ENCODE measurements at places on chromosomes 3 and 15.

DNA sequence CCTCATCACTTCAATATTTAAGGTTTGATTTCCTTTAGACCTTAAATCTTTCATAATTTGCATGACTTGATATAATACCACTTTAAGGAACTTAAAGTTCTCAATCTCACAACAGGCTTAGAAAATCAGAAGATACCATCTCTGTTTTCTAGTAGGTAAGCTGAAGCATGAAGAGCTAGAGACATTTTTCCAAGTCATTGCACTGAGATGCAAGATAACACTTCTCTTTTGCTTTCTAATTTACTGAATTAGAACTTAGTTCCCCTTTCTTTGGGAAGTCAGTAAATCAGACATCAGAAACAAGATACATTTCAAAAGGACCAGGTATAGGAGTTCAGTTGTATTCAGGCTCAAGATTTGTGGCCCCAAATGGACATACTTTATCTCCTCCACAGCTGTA lies 79.7 kb downstream of the DZIP3 start:
- DNase-seq, result no peak

DNA sequence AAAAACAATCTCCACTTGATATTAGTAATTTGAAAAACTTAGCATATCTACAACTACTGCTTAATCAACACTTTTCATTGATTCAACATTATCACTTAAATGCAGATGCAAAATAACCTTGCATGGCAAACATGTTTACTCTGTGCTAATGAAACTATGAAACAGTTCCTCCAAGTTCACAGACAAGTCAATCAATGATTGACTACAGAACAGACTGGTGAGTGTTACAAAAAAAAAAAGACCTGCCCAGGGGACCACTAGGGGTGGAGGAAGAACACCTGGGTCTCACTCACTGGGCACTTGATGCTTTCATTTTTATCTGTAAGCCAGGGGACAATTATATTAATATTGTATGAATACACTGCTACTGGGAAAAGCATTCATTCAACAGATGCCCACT lies 4.3 kb upstream of the NR2C2 start:
- DNase-seq, result no peak

- DNase-seq, result no peak
Measured at GRCh38 chr3:109643590-109643989, 306.2 kb upstream of the DPPA4 start.

- DNase-seq, result no peak
Measured at GRCh38 chr15:93360318-93360717, 271.3 kb upstream of the RGMA start.

- DNase-seq, result no peak
Measured at GRCh38 chr15:31260646-31261265, 65.9 kb upstream of the KLF13 start.

DNA sequence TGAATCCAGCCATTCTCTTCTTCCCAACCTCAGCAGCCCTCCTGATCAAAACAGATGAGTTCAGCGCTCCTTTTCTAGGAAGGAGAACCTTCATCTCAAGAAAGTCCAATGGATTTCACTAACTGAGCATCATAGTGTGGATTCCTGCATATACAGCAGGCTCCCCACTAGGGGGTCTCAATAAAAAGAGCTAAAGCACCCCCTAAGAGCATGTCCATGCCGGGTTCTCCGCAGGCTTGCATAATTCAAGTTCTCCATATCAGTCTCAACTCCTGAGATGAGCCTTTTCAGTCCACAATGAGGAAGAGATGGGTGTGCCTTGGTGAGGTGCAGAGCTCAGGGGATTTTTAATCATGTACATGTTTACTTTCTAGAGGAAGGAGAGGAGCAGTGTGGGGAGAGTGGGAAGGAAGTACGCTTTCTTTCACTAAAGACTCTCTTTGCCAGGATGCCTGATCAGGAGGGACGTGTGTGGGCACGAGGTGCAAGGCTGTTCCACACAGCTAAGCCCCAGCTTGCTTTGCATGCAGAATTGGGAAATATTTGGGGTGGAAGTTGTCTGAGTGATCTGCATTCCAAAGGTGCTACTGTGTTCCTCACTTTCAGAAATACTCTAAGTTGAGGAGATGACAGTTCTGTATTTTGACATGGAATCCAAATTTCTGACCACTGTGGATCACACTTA lies 563.5 kb downstream of the OCA2 start:
- DNase-seq, result no peak

- no peak for DNase-seq
Measured at GRCh38 chr15:35624881-35625280, 78.9 kb upstream of the DPH6 start.

DNA sequence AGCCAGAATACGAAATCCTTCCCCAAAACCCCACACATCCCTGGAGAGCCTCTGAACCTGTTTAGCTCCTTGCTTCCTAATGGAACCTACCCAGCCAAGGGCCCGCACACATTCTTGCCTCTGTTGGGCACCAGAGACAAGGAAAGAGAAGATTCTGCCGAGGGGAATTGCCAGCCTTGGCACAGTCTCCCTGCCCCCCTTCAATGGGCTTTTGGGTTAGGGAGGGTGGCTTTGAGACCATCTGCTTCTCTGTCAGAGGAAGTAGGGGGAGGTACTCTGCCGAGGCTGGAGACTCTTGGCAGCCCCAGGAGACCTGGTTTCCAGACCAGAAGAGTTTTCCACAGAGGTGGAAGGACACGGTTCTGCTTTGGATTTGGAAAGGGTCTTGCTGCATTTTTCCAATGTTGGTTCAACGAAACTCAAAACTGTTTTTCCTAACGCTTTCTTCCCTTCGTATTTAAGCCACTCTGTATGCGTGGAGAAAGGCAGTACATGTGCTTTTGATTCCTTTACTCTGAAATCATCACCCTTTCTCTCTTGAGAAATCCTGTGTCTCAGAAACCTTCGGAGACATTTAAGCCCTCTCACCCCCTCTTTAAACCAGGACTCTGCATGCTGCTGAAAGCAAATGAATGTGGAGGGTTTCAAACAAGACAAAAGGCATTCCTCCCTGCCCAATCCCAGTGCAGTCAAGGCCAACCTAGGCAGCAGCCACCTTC lies 78.8 kb upstream of the PRR23C start:
- peak; percentile 53 for DNase-seq

DNA sequence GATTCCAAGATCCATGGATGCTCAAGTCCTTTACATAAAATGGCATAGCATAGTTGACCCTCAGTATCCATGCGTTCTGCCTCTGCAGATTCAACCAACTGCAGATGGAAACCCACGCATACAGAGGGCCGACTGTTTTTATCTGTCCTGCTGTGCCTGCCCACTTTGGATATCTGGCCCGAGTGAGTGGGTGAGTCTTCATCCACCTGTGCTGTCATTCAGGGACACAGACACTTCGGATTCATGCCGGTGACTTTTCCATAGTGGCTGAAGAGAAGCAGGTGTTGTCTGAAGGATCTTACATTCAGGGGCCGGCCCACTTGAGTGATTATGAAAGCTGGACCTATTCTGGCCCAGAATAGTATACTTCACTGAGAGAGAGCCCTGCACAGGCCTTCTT lies 85.1 kb downstream of the RYR3 start:
- DNase-seq, result no peak

GRCh38 chr15:68277131-68277602 lies 378 bp upstream of the FEM1B start:
- DNase-seq, result peak; percentile 59

GRCh38 chr3:112001526-112001925 lies 2.8 kb downstream of the TAGLN3 start:
- no peak for DNase-seq

- no peak for DNase-seq
Measured at GRCh38 chr3:70096376-70097066, 97.0 kb downstream of the SAMMSON start.

DNA sequence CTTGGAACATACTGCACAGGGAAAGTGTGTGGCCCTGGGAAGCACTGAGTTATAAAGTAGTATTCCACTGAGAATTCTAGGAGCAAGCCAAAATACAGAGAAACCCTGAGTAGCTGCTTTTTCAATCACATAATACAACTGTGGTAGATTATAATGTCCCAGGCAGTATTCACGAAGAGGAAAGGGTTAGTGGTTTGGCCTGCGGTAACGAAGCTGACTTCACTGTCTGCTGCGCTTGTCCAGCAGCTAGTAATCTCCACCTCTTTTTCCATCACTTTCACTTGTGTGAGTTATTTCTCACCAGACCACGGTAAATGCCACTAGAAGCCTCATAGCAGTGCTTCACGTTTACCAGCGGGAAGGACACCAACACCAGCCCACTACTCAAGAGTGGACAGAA lies 34.4 kb downstream of the RPL39L start:
- DNase-seq, result no peak

DNA sequence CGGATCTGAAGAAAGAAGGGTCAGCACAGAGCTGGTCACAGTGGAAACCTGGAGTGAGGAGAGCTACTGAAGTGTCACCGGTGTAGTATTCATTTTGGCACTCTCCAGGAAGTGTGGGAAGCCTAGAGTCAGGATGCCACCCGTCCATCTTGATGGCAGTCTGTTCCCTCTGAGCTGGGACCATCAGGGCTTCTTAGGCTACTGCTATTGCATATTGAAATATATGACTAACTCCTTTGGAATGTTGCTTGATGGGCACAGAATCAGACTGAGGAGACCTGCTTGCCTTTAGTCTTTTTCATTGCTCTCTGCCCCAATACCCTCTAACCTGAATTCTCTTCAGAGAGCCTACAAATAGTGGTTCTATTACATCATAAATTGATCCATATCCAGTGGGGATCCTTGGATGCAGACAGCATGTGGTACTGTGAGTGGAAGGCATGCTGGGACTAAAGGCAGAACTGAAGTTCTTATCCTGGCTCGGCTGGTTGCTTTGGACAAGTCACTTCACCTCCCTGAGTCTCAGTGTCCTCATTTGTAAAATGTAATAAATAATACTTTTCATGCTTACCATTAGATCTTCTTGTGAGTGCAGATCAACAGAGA lies 143.5 kb downstream of the PDE8A start:
- no peak for DNase-seq

- DNase-seq, result no peak
Measured at GRCh38 chr3:120093119-120093910, 932 bp downstream of the GSK3B start.

GRCh38 chr15:60520013-60520824 lies 41.3 kb upstream of the ICE2 start:
- no peak for DNase-seq

GRCh38 chr15:95874637-95875036 lies 455.9 kb upstream of the NR2F2 start:
- DNase-seq, result no peak
